HepG2 (cell line): ENCODE measurements at places on chromosomes 3 and 15.

DNA sequence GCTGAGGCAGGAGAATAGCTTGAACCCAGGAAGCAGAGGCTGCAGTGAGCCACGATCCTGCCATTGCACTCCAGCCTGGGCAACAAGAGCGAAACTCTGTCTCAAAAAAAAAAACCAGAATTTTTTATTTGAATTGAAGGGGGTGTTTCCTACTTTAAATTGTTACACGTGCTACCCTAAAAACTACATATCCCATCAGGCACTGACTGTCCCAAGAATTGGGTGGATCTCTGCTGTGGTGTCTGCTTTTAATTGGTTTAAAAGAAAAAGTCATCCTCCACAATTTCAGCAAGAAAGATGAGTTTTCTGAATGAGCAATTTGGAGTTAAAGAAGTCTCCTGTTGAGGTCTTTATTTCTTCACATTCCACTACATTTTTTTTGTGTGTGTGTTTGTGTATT is 2.1 kb downstream of the PDIA3 start:
- no peak for DNase-seq

GRCh38 chr3:30607032-30607833 is 832 bp downstream of the TGFBR2 start:
- no peak for DNase-seq

DNA sequence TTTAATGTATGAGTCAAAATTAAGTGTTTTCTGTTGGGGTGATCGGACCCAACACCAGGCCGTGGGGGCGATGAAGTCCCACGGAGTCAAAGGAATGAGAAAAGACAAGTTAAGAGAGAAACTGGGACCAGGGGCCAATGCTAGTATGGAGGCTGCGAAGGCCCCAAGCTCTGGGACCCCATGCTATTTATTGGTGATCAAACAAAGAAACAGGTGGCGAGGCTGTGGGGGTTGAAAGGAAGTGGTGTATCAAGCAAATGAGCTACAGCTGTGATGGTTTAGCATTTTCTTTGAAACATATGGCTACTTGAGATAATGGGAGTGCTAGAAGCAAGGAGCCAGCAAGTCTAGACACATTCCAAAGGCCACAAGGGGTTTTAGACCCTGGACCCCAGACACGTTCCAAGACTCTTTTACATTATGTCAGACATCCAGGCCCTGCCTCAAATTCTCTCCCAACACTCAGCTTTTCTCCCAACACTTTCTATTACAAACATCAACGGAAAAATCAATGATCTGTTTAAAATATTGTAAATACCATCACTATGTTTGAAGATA is 56.0 kb upstream of the SNRPN start:
- DNase-seq = no peak

GRCh38 chr3:73327052-73327451 is 265.6 kb downstream of the EBLN2 start:
- DNase-seq = no peak

DNA sequence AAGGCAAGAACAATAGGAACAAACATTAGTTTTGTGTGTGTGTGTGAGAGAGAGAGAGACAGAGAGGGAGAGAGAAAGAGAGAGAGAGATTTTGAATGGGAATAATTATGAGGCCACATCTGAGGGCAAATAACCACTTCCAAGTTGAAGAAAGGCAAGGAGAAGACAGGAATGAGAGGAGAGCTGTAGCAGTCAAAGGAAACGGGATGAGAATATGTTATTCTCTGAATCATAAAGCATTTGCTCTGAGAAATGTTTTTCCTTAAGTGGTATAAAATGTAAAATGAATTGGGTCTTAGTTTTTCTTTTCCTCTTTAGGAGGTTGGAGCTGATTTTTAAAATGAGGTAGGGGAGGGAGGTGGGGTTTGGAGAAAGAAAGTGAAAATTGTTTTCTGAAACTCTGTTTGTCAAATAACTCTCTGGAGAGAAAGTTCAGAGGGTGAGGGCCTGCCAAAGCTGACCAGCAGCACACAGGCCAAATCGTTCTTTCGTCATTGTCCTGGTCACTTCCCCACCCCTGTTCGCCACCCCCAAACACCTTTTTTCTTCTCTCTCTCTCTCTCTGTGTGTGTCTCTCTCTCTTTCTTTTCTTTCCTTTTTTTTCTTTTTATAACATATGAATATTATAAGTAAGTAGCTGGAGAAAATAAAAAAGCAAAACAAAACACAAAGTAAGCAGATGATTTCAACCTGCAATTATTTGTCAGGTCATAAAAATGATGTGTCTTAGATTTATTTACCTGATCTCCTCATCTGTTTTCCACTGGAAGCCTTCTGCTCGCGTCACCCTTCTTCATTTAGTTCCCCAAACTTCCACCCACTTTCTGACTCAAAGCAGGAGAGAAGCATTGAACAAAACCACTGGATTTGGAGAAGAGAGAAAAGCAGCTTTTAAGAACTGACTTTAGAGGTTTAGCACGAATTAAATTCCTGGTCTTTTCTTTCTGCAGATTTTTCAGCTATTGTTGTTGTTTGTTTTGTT is 110.6 kb downstream of the LPP start:
- peak; percentile 29 for DNase-seq

- DNase-seq = no peak
These were observed 3.3 kb downstream of the ETV5 start for GRCh38 chr3:186105543-186105942.

- DNase-seq = no peak
These were observed 245.9 kb downstream of the NAALADL2 start for GRCh38 chr3:175105066-175105465.

GRCh38 chr3:127645371-127646015 is 16.5 kb downstream of the PODXL2 start:
- DNase-seq = no peak

- no peak for DNase-seq
These were observed 90.6 kb downstream of the POLR2M start for GRCh38 chr15:57797110-57797509.

DNA sequence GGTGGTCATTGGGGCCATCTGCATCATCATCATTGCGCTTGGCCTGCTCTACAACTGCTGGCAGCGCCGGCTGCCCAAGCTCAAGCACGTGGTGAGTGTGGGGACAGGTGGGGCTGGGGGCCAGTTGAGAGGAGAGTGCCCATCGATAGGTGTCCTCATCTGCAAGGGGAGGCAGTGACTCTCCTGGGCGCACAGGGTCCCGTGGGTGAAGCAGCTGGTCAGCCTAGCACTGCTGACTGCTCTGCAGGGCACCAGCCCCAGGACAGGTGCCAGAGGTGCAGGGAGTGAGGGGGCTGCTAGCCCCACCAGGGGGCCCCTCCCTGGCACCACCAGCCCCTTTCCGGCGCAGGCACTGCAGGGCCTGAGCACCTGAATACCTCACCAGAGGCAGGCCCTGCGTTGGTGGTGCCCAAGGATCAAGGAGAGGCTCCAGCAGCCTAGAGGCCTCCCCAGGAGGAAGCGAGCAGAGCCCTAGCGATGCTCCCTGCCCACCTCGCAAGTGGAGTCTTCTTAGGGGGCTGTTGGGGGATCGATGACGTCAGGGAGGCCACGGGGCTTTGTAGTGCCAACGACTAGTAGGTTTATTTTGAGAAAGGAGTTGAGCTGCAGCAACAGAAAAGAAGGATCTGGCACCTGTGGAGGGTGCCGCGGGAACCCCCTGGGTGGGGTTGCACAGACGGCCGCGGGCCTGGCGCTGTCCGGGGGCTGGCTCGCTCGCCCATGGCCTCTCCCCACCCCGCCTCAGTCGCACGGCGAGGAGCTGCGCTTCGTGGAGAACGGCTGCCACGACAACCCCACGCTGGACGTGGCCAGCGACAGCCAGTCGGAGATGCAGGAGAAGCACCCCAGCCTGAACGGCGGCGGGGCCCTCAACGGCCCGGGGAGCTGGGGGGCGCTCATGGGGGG is 976 bp upstream of the ABTB1 start:
- DNase-seq = no peak

DNA sequence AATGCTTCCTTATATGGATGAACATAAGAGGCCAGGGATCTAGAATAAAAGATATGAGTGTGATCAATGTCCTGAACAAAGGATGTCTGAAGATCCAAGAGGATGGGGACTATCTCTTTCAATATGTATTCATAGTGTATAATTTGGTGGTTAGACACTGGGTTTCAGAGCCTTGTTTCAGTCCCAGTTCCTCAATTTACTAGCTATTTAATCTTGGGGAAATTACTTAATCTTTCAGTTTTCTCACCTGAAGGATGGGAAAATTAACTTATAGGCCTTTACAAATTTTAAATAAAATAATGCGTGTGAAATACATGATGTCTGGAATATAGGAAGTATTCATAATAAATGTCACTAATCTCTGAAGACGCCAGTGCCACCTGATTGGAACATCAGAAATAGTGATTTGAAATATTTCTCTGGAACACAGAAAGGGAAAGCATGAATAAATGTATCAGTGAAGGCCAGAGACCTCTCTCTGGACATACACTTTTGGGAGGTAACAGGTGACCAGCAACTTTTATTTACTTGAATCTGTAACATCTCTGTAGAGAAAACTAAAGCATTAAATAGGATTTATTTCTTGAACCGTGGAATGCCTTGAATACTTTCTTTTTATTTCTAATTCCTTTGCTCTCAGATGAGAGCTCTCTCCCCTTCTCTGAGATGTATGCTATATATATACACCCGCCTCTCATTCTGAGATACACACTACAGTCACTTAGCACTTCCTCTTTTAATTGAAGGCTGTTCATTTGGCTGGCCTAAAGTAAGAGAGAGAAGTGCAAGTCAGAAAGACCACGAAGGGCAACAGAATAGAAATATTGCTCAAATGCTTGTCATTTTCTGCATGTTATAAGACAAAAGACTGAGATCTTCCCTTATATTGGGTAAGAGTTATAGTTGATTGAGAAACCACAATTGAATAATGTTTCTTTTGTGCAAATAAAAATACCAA is 407.1 kb downstream of the LSAMP start:
- no peak for DNase-seq

GRCh38 chr3:137471558-137472204 is 292.4 kb upstream of the SOX14 start:
- no peak for DNase-seq

GRCh38 chr3:373193-373779 is 176.7 kb downstream of the CHL1 start:
- no peak for DNase-seq

DNA sequence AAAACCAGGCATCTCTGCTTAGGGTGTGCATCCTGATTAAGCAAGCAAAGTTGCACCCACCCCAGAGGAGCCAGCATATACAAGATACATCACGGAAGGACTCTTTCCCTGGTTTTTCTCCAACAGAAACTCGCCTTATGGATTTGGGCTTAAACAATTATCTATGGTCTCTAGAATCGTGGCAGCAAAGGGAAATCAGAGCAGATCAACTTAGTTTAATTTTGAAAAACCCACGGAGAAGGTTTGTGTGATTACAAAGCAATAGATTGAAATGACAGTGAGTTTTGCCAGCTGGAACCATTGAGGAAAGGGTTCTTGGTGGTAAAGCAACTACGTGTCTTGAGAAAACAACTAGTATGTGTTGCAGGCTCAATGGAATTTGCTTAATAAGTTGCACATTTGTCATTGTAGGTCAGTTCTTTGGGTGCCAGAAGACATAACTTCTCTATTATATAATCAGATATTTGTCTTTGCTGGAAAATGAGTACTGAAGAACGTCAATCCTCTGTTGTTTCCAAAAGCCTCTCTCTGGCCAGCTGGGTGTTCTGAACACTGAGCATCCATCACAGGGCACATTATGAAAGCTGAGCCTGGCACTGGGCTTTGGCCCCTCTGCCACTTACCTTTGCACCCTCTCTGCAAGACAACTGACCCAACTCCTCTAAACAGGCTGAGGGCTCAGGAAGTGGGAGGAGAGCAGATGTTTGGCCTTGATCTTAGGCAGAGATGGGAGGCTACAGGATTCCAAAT is 75.7 kb upstream of the FBN1 start:
- no peak for DNase-seq

- DNase-seq = no peak
These were observed 68.0 kb upstream of the AP4E1 start for GRCh38 chr15:50840520-50840919.
